ENCODE measurements at places on chromosomes 16 and 17.

- DNase-seq: no peak
Observed at GRCh38 chr16:52404546-52404945, 142.4 kb downstream of the TOX3 start.

- DNase-seq: peak; percentile 68
Observed at GRCh38 chr17:17783825-17784656, 52.7 kb downstream of the SREBF1 start.

GRCh38 chr16:79318143-79318899, 282.2 kb downstream of the MAF start:
- DNase-seq: no peak

DNA sequence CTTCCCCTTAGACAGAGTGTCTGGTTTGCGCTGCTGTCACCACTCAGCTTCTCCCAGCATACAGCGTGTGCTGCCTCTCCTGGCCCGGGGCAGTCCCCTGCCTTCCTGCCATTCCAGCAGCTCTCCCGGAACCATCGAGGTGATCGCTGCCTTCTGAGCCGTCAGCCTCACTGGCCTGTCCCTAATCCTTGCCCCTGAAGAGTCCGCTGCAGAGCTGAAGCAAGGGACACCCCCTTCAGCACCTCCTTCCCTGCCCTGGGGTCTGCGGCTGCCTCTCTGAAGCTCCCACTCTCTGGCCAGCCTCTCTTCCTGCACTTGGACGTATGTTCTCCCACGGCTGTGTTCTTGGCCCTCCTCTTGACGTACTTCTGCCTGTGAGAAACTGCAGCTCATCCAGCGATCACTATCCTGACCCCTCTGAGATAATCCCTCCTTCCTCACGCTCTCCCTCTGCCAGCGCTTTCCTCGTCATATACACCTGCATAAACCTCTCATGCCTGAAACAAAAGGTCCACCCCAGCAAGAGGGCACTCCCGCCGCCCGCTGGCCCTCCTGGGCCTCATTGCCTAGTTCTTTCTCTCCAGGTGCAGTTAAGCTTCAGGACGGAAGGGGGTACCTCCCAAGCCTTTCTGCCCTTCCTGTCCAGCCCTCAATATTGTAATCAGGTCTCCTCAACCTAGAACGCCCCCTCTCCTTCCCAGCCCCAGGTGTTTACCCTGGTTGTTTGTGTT, 220.6 kb upstream of the CHMP6 start:
- no peak for DNase-seq

DNA sequence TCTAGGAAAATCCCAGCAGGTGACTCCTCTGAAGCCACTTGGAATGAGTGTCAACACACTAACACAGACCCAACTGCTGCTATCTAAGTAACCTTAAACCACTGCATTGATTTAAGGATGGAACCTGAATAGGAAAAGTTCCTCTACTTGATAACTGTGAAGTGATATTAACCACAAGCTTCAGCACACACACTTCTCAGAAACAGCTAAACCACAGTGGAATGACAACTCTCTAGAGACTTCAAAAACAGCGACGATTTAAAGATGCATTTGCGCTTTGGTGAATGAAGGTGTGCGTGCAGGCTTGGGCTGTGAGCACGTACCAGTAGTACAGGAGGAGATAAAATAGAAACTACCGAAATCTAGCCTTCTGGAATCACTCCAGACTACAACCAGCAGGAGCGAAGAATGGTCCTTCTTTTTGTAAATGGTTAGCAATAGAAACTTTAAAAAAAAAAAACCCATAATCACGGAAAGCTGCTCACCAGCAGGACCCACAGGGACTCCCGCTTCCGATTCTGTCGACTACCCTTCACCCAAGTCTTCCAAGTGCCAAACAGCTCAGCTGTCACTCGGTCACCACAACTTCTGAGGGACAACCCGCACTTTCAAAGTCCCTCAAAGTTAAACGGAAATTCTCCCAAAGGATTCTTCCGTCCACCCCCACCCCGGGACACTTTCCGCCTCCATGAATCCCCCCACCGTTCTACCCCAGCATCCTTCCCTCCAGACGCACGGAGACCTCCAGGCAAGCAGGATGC, 137.7 kb upstream of the CORO6 start:
- DNase-seq: peak; percentile 12

DNA sequence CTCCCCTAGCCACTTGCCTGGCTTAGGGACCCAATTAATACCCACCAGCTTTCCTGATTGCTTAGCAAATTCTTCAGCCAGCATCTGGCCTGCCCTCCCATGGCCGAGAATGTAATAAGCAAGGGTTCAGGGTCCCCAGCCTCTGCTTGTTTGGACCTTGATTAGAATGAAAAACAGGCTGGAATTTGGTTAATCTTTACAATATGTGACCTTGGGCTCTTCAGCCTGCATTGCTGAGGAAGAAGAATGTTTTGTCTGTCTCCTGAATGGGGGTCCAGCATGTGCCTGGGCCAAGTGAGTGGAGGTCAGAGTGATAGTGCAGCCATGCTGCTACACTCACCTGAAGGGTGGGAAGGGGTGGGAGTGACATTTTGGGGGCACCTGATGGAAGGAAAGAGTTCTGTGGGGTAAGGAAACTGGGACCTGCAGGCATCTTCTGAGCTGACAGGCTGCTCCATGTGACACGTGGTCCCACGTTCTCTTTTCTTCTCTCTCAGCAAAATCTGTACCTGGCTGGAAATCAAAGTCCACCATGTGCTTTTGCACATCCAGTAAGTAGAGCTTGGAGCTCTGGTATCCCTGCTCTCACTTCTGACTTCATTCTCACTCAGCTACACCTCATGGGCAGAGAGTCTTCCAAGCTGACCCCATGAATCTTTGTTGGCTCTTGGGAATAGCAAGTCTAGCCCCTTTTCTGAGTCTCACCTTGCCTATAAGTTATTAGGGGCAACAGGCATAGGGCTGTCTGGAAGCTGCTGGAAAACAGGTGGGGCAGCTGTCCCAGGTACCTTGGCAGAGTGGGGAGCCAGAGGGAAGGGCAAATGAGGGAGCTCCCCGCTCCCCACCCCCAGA, 5.3 kb downstream of the TMEM106A start:
- no peak for DNase-seq

- peak; percentile 87 for DNase-seq
Observed at GRCh38 chr17:47324224-47325020, 667 bp downstream of the EFCAB13 start.

- no peak for DNase-seq
Observed at GRCh38 chr17:44687756-44688155, 1.8 kb downstream of the CCDC43 start.

DNA sequence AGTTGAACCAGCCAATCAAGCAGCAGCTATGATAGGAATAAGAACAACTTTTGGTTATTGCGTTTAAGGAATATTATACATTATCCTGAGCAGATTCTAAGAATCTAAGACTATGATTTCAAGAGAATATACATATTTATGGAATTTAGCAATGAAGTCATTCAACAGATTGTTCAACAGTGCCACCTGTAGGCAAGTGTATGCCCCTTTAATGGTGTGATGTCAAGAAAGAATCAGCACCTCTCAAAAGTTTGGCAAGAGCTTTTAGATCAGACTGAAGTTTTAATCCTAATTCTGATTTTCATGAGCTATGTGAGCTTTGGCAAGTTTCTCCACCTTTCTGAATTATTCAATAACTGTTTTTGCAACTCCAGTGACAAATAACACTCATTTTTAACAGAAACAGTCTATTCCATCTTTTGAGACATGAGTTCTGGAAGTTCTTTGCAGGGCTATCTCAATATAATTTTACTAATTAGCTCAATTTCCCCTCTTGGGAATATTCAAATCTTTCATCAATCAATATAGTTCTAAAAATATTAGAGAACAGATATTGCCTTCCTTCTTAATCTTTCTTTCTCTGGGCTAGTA, 474.3 kb upstream of the TOM1L1 start:
- no peak for DNase-seq

GRCh38 chr17:43536236-43536992, 9.7 kb downstream of the ETV4 start:
- DNase-seq: no peak

GRCh38 chr16:66175058-66175457, 191.4 kb upstream of the CDH5 start:
- DNase-seq: no peak

- peak; percentile 16 for DNase-seq
Observed at GRCh38 chr16:53960050-53960812, 256.3 kb downstream of the FTO start.

GRCh38 chr16:11556945-11557720, 29.6 kb downstream of the LITAF start:
- no peak for DNase-seq

DNA sequence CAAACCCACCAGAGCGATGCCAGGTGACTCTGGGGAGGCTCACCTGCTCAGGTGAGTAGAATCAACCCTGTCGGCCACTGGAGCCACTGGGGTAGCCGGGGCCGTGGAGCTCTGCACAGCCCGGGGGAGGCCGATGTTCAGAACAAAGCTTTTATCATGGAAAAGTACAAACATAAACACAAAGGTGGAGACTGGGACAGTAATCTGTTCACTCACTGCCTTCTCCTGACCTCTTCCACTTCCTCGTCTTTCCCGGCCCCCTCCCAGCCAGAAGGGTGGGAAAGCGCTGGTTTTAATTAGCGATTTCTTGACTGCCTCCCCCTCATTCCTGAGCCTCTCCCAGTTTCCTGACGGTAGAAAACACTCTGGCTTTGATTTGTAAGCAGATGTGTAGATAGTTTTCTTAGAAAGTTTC, 9.8 kb upstream of the TEX19 start:
- no peak for DNase-seq
